SIG-M5 (cell line): ENCODE measurements at places on chromosomes 7 and 10.
A peak's percentile ranks its signal among the peaks of the same experiment; 100 is the strongest.

- DNase-seq, result no peak
These were observed 51.7 kb upstream of the FZD1 start for GRCh38 chr7:91212582-91212981.

- no peak for DNase-seq
These were observed 113.4 kb upstream of the GPR141 start for GRCh38 chr7:37570145-37570544.

DNA sequence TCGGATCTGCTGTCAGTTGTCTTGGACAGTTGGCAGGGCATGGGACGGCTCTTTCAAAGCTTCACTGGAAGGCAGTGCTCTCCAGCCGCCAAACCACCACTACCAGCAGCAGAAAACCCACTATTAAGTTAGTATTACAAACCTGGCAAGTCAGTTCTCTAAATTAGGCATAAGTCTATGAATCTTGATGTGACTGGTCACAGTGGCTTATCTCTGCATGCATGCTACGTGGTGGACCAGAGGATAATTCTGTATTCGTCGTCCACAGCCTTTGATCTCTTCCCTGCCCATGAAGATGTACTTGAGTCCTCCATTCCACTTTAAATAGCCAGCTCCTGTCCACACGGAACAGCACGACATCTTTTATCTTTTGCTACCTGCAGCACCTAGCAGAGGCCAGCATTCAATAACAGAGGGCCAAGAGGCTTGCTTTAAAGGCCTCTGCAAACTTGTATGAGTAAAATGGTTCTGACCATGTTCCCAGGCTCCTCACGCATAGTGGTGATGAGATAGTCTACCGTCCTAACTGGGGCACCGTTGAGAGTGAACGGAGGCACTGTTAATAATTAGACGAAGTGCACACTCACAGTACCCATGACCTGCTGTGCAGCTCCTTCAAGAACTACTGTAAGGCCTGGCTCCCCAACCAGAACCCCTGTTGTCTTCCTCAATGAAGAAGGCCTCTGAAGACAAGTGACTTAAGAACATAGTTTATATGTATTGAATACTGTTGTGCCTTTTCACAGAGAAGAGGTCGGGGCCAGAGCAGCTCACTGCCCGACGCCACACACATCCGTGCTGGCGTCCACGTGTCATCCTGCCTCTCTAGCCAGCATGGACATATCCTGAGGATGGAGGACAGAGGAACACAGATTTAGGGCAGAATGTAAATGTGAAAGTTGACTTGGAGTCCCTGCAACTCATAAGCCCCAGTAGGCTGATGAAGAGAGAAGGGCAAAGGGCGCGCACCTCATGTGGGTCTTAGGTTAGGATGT lies 1.0 kb downstream of the GPR146 start:
- DNase-seq, result no peak

DNA sequence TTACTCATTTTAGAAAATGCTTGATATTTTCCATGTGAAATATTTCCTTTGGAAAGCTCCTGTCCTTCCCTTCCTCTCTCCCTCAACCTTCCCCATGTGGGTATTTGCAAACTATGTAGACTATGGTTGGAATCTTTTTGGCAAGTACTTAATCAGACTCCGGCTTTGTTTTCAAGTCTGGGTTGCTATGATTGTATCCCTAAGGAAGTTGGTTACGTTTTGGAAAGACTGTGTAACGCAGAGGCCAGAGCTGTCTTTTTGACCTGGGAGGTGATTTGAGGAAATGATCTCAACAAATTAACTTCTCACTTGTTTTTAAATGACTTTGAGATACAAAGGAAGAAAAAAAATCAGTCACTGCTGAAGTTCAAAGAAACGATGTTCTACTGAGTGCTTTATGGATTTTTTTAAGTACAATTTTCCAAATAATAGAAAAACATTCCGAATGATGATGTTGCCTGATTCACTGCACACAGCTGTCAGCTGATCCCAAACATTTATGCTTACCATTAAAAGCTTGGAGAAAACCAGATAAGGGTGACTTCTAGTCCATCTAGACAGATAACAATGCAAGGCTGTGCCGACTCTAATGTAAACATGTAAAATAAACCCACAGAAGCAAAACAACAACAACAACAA lies 145.5 kb upstream of the CELF2 start:
- no peak for DNase-seq

DNA sequence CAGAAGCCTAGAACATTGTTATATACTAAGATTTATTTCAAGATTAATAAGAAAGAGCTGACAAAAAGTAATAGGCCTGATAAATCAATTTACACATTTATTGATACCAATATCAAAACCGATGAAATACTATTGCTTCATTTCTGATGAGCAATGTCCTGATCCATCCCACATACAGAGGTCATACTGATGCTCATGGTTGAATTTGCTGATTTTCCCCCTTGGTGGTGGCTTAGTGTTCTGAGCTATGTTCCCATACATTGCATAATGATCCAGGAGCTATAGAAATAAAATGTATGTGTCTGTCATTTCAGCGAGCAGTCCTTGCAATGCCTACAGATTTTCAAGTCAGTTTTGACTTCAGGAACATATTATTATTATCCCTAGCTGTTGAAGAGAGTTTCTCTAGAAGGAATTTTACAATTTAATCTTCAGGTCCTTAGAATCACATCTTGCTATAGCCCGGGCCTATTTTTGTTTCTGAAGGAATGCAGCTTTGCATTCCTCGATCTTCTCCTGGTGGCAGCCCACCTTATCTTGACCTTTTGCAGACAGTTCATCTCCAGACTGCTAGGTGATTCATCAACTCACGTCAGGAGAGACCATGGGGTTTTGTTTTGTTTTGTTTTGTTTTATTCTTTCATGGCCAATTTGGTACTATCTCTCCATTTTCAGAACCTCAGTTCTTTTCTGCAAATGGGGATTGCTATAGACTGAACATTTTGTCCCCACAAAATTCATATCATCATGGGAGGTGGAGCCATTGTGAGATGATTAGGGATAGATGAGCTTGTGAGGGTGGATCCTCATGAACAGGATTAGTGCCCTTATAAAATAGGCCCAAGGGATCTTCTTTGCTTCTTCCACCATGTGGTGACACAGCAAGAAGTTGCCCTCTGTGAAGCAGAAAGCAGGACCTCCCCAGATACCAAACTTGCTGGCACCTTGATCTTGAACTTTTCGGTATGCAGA lies 465.6 kb upstream of the IGFBP3 start:
- no peak for DNase-seq

DNA sequence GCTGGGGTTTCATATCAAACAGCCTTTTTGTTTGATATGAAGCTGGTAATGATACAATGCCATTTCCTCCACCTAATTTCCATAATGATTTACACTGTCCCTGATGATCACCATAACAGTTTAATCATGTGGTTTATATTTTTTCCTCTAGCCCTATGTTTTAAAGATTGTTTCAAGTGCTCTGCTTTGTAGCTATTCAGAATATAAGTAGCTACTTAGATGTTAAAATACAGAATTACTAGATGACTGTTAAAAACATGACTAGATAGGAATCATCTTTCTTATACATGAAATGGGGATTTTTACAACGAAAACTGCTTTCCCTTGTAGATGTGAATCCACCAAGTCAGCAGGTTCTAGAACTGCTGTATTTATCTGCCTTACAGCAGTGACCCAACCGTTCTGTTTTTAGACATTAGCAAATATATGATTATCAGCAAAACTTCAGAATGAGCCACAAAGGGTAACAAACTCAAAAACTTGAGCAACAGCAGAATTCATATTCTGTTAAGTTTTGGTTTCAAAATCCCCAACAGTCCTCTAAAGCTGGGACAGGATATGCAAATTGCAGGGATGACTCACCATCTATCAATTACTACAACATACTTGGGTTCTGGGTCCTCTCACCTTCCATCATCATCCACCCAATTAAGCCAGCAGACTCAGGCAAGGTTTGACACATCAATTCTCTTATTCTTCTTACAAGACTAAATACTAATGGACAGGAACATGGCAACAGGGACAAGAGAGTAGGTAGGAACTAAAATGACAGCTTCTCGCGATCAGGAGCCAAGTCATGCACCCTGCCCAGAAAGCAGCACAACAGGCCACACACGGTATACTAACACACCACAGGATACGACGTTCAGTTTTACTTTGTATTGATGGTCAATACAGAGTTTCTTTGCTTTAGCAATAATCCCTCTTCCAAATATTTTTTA lies 83.9 kb downstream of the PIP4K2A start:
- DNase-seq, result peak; percentile 14
